ENCODE measurements at places on chromosomes 11 and 22.

GRCh38 chr11:67604815-67605214, 1.9 kb upstream of the NDUFV1 start:
- DNase-seq: no peak

GRCh38 chr11:2132246-2132645, 6.9 kb downstream of the IGF2 start:
- no peak for DNase-seq

- DNase-seq: no peak
Observed at GRCh38 chr11:33889821-33890378, 2.0 kb downstream of the LMO2 start.

GRCh38 chr11:45133878-45134277, 12.6 kb upstream of the PRDM11 start:
- no peak for DNase-seq

DNA sequence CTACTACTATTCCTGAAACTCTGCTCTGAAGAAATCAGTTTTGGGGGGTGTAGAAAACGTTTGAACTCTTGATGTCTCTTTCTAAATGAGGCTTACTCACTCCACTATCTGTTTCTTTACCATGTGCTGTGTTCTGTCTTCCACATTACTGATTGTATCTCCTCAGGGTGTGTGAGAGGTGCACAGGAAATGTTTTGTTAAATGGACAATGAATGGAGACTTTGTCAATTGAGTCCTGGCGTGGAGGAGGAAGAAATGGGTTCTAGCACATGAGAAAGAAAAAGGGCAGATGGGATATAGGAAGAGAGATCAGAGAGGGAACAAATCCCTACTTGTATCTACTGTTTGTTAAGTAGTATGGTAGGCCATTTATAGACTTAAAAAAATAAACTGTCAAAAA, 577.1 kb upstream of the CCDC90B start:
- no peak for DNase-seq

DNA sequence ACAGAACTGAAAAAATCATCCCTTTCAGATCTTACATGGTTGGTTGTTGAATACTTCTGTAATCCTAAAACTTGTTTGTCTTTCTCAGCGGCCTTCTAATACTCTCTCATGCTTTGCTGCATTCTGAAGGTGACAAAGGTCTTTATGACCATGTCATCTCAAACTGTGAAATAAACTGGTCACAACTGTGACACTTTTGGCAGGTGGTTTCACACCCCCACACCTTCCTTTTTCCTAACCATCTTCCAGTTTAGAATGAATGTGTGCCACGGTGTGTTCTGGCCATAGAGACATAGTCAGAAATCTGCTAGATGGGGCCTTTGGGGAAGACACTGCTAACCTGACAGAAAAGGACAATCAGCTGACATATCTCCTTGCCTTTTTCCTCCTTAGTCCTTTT, 14.7 kb upstream of the RFPL3 start:
- no peak for DNase-seq

DNA sequence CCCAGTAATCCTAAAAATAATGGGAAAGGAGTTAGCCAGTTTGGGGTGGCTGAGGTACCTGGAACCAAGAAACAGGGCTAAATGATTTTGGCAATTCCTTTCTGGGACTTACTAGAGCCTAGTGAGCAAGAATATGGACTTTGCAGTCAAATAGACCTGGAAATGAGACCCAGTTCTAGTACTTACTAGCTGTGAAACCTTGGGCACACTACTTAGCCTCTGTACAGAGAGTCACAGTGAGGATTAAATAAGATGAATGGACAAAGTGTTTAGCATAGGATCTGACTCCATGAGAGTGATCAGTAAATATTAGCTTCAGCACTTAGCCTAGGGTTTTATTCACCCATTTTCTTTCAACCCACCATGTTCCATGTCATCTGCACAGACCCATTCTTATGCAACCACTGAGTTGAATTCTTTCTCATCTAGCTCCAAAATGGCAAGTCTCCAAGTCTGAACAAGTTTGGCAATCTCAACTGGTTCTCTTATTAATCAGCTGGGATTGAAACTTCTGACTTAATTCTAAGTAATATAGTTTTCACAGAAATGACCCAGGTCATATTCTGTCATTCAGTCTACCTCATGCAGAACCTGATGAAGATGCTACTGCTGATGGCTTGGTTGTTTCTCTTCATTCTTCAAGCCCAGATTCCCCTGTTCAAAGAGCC, 15.0 kb upstream of the SORL1 start:
- DNase-seq: no peak

DNA sequence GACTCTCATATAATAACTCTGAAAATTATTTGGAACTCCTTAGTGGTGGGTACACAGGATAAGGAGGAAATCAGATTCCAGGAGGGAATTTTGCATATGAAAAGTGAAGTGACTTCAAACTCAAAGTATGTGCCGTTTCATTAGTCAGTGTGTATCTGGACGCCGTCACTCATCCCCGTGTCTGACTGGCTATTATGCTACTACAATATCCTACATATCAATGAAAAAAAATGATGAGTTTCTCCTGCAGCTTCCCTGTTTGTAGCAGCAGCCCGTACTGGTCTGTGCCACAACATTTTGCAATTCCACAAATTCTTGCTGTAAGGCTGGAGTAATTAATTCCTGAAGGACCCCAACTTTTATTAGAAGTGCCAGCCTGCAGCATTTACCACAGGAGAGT, 16.5 kb downstream of the WT1 start:
- no peak for DNase-seq

GRCh38 chr11:113730887-113731726, 25.0 kb upstream of the TMPRSS5 start:
- no peak for DNase-seq

DNA sequence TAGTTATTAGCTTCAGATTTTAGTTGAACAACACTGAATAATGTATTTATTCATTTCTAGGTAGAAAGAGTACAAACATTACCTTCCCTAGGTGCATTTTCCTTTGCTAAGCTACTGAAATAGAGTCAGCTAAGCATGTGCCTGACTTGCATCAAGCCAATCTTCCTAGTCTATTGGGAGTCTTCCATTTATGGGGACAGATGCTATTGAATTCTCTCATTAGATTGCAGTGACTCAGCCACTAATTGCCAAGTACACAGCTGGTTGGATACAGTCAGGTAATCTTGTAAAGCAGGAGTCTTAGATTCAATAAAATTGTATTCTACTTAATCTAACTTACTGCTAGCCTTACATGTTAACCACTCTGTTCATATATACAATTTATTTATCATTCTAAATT, 55.2 kb upstream of the RPS13 start:
- DNase-seq: no peak

- no peak for DNase-seq
Observed at GRCh38 chr22:21797444-21798221, 62.0 kb upstream of the YPEL1 start.

DNA sequence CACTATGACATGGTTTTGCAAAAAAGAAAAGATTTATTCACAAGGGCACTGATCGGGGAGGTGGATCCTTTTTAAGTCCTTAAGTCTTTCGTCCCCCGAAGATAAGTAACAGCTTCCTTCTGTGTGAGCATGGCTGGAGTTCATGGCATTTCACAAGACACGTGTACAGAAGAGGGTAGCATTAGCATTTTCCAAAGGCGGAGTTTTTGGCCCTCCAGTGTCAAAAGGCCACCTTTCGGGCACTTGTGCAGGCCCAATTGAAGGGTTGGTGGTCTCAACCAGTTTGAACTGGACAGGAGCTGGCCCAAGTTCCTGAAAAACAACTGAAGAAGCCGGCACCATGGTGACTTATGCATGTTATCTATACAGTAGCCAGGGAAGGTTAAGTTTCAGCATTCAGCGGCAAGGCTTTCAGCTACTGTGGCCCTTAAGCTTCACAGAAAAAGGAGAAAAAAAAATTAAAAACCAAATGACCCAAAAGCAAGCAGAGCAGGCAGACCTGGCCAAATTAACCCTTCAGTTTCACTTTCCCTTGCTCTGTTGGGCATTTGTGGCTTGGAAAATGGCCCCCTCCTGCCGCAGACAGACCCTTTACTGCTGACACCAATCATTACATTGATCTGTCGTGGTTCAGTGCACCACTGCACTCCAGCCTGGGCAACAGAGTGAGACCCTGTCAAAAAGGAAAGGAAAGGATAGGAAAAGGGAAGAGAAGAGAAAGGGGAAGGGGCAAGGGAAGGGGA, 18.7 kb downstream of the ZNF74 start:
- no peak for DNase-seq

DNA sequence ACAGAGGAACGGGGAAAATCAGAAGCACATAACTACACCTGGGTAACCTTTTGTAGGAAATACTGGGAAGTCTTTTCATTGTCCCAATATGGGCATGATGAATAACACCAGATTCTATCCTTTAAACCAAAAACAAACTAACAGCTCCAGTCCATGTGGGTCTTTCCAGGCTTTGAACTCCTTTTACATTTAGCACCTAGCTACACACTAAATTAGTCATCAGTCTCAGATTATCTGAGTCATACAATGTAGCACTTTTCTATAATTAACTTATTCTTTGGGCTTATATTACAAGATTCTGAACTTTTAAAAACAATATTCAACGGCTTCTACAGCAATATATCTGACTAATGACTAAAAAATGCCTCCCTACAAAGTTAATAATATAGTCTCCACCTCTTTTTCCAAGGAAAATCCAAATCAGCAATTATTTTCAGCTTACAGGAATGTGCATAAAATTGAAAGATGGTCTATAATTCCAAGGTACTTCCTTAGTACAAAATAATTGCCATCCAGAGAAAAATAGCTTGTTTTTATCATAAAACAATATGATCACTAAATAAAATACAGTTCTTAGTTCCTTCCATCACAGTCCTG, 26.3 kb downstream of the STK33 start:
- DNase-seq: no peak

DNA sequence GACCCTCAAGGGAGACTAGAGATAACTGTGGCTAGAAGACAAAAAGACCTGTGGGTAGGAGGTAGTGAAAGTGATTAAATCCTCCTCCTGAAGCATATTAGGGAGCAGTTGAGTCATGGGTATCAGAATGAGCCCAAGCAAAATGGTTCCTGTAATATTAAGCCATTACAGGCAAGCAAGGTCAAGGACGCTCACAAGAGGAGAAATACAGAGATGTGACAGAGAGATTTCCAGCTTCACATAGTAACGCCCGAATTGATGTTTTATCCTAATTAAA, 77.7 kb downstream of the FAM76B start:
- DNase-seq: no peak

- DNase-seq: no peak
Observed at GRCh38 chr11:127640561-127641451, 640.2 kb upstream of the KIRREL3 start.

GRCh38 chr11:72730243-72730642, 22.0 kb downstream of the ARAP1 start:
- no peak for DNase-seq

- DNase-seq: no peak
Observed at GRCh38 chr11:21514316-21514715, 678.6 kb upstream of the ANO5 start.

- peak; percentile 21 for DNase-seq
Observed at GRCh38 chr11:122202951-122203456, 87.0 kb upstream of the BLID start.

- no peak for DNase-seq
Observed at GRCh38 chr11:68551223-68551622, 90.7 kb downstream of the PPP6R3 start.

- DNase-seq: no peak
Observed at GRCh38 chr11:66600631-66601233, 7.7 kb downstream of the CCS start.

GRCh38 chr11:72885749-72886609, 71.8 kb downstream of the ATG16L2 start:
- DNase-seq: no peak

DNA sequence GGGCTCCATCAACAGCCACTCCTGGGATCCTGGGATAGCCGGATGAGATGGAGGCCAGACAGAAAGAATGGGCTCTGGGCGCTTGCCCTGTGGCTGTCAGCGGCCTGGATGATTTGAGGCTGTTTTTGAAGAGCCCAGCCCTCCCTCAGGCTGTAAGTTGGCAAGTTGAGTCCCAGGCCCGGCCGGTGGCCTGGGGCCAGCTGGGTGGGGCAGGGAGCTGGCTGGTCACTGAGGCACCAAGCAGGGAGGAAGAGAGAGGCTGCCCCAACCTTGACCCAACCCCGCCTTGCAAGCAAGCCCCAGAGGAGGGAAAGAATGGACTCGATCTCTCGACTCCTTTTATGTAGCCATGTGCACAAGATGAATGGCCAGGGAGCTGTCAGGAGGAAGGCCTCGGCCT, 34.9 kb downstream of the RIBC2 start:
- DNase-seq: no peak

DNA sequence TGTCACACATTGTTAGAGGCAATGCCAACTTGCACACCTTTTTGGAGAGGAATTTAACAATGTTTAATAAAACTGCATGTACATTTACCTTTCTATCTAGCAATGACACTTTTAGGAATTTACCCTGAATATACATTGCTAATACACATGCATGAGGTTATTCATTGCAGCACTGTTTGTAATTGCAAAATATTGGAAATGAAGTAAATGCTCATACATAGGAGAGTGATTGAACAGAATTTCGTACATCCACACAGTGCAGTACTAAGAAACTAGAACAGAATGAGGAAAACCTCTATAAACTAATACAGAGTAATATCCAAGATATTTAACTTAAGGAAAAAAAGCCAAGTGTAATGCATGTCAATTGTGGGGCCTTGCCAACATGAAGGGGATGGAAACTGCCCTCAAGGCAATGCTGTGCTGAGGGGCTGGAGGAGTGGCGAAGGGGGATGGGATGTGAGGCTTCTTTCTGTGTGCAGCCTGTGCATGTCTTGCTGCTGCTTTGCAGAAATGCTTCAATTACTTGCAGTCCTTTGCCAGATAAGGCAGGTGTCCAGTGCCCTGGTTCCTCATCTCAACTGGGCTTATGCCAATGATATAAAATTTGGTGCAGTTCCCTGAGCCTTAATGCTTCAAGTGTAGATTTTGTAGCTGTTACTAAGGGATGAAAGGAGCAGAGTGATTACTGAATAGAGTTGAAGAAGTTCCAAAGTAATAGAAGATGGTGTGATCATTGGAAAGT, 96.1 kb downstream of the GRIA4 start:
- no peak for DNase-seq
